ENCODE measurements at places on chromosomes 13 and 19.
A peak's percentile ranks its signal among the peaks of the same experiment; 100 is the strongest.

DNA sequence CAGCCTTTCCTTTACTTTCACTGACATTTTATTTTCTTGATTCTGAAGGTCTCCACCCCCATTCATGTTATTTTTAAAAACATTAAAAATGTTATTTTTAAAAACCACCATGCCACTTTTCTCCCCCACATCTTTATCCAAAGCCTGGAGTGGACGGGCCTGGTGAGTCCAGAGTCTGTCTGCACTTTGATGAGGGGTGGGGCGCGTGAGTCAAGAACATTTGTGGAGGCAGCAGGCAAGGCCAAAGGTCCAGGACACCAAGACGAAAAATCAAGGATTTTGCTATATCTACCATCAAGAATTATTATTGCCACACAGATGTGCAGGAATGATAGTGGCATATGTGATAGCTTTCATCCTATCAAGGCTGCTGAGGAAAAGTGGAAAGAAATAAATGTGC lies 224.9 kb downstream of the FGF9 start:
- DNase-seq, result no peak

GRCh38 chr13:44302233-44302632 lies 71.4 kb upstream of the SERP2 start:
- no peak for DNase-seq

DNA sequence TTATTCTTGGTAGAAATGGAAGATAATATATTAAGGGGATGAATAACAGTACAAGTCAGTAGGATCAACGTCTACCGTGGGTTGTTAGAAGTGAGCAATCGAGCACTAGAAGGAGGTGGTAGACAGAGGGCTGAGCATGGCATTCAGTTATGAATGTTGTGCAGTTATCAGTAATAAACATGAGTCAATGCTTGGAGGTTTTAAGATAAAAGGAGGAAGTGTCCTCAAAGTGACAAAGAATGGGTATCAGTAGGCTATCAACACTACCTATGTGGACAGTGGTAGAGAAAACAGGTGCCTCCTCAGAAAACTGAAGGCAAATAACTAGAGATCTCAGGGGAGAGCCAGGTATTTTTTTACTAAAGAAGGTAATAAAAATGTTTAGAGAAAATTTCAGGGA lies 1607.0 kb downstream of the PCDH9 start:
- no peak for DNase-seq

DNA sequence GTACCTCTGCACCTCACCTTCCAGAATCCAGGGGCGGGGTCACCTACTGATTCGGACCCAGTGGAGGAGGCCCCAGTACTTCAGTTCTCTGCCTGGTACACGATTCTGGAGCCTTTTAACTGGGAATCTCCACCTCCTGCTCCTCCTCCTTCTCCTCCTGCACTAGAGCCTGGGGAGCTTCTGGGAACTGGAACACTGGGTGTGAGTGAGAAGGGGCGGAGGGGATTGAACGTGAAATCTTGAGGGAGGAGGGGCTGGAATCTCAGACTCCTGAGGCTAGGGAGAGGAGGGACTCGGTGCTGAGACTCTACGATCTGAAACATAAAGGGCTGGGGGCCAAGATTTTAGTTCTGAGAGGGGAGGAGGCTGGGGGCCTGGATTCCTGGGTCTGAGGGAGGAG lies at the start of gene KLK8:
TSS of gene KLK8 (minus strand) at position 90 of the 400 bp plus-strand sequence. CDS start 437 bp downstream, outside the sequence.
- DNase-seq, result no peak

DNA sequence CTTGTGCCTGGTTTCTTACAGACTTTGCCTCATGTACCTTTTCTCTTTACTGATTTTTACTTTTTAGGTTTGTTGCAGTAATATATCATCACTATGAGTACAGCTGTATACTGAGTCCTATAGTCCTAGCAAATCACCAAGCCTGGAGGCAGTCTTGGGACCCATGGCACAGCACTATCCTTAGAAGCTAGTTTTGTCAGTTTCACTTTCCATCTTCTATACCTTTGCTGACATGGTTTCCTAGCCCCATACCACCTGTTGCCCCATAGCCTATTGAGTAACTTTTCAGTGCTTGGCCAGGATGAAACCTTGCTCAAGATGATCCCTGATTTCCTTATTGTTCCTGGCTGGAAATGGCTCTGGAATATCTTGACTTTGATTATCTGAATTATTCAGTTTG lies 826.4 kb downstream of the GPC5 start:
- DNase-seq, result peak; percentile 96

- no peak for DNase-seq
Observed at GRCh38 chr19:10885201-10886169, 14.1 kb downstream of the CARM1 start.

DNA sequence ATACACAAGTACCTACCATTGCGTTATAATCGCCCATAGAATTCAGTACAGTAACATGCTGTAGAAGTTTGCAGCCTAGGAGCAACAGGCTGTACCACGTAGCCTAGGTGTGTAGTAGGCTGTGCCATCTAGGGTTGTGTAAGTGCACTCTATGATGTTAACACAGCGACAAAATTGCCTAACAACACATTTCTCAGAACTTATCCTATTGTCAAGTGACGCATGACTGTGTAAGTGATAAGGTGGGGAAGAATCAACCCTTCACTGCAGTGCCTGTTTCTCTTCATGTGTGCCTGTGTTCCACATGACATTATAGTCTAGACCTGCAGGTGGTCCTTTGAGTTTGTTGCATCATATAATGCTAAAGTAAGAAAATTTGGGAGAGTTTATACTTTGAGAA lies 94.0 kb downstream of the PCDH9 start:
- DNase-seq, result no peak

DNA sequence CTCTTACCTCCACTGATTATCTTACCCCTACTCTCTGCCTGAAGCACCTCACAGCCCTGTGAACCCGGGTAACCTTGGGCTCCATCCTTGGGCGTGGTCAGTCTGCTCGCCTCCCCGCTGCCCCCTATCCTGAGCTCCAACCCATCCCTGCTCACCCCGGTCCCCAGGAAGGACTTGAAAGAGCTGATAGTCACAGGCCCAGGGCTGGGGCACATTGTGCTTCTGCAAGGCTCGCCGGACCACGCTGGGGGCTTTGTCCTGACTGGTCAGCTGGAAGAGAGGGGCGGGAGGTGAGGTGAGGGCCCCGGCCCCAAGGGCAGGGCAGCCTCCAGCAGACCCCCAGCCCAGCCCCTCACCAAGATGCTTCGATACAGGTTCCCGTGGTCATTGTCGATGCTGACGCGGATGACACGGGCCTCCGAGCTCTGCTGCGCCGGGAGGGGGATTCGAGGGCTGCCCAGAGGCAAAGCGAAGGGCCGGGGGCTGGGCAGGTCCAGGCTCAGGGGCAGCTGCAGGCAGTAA lies 13.0 kb upstream of the EPOR start:
- DNase-seq, result no peak

- no peak for DNase-seq
Observed at GRCh38 chr19:1768248-1768647, 14.9 kb downstream of the ONECUT3 start.

GRCh38 chr19:18790566-18791314 lies at the start of gene COMP:
Gene COMP (minus strand): TSS chr19:18791305. CDS start chr19:18791269, 36 bp downstream.
- no peak for DNase-seq

- no peak for DNase-seq
Observed at GRCh38 chr19:31352296-31352781, 3.1 kb upstream of the TSHZ3 start.

DNA sequence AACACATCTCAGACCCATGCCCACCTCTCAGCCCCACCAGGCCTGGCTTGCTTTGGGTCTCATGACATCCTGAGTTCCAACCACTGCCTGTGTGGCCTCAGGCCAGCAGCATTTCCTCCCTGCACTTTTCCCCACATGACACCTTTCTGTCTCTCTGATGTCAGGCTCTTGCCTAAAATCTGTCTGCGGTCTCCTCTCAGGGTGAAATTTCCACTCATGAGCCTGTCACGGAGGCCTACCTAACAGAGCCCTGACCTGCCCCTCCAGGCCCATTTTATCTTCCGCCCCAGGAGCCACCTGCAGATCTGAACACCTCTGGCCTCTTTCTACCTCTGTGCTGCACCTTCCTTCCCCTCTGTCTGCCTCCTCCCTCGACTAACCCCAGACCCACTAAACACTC lies 93.5 kb downstream of the ZDHHC20 start:
- DNase-seq, result no peak

GRCh38 chr13:52780092-52780491 lies 40.5 kb upstream of the CNMD start:
- DNase-seq, result no peak

- no peak for DNase-seq
Observed at GRCh38 chr13:24083722-24084421, 76.6 kb upstream of the SPATA13 start.

GRCh38 chr13:97246596-97247158 lies 24.5 kb downstream of the MBNL2 start:
- no peak for DNase-seq

DNA sequence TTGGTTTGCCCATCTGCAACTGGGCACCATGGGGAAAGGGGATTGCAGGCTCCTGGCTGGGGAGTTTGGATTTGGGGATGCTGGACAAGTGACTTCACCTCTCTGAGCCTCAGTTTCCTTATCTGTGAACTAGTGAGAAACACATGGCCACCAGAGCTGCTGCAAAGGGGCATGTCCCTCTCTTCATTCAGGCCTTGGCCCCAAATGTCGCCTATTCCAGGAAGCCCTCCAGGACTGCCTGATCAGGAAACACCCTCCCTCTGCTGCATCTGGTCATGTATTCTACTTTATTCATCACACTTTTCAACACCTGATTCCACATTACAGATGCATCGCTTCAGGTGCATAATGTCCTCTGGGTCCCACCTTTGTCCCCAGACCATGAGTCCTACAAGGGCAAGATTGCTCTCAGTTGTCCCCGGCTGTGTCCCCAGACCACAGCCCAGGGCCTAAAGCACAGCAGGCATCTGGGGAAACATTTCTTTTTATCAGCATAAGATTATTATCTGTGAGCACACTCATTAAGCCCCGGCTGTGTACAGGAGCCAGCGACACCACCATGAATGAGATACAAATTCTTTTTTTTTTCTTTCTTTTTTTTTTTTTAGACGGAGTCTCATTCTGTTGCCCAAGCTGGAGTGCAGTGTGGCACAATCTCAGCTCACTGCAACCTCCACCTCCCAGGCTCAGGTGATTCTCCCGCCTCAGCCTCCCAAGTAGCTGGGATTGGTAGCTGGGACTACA lies 37.5 kb downstream of the ARRDC2 start:
- DNase-seq, result no peak

DNA sequence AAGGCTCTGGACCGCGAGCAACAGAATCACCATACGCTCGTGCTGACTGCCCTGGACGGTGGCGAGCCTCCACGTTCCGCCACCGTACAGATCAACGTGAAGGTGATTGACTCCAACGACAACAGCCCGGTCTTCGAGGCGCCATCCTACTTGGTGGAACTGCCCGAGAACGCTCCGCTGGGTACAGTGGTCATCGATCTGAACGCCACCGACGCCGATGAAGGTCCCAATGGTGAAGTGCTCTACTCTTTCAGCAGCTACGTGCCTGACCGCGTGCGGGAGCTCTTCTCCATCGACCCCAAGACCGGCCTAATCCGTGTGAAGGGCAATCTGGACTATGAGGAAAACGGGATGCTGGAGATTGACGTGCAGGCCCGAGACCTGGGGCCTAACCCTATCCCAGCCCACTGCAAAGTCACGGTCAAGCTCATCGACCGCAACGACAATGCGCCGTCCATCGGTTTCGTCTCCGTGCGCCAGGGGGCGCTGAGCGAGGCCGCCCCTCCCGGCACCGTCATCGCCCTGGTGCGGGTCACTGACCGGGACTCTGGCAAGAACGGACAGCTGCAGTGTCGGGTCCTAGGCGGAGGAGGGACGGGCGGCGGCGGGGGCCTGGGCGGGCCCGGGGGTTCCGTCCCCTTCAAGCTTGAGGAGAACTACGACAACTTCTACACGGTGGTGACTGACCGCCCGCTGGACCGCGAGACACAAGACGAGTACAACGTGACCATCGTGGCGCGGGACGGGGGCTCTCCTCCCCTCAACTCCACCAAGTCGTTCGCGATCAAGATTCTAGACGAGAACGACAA lies 1.8 kb downstream of the PCDH17 start:
- no peak for DNase-seq

GRCh38 chr13:67366533-67366932 lies 136.4 kb upstream of the PCDH9 start:
- no peak for DNase-seq

DNA sequence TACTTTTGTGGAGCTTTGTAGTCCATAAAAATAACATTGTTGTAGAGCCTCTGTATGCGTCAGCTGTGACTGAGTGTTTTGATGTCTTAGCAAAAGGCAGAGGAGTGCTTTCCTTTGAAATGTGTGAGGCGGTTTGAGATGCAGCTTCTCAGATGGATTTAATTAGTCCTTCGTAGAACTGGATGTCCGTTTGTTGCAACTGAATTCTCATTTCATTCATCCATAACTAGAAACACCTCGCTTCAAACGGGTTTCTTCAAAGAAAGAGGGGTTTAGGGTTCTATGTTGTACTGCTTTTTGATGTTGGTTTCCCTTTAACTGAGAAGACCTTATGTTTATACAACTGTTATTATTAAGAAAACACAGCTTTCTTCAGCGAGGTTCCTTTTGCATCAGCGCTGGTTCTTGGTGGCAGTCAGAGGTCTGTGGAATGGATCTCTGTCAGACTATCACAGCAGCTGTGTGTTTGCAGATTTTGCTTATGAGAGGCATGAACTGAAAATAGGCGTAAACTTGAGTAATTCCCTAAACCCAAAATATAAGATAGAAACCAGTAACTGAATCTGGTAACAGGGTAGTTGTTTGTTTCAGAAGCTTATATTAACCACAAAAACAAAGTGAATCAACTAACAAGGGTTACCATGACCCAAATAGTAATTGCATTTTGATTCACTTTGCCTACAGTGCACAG lies 194.4 kb downstream of the GGACT start:
- DNase-seq, result no peak

DNA sequence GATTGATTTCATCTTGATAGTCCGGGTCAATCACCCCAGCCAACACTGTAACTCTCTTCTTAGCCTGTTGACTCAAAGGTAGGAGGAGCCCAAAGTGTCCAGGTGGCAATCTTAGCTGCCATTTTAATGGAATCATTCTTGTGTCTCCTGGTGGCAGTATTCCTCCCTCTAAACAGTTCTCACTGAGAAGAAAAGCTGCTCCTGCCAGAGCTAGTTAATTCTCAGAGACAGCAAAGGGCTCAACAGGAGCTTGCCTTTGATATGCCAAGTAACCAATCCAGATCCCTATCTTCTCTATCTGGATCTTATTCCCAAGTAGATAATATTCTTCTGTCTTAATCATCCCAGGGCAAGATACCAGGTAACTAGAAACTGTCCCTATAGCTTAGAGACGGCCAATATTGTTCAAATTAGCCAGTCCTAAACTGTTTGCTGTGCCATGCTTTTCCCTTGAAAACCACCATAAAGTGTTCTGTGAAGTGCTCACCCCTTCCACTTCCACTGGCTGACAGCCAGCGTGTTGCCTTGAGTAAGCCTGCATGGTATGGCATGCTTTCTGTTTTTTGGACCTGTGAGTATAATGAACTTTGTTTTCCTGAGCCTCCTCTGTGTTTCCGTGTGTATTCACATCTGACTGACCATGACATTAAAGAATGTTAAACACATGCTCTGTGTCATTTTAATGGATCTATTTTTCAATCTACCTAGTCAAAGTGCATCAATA lies 463.7 kb upstream of the SLITRK5 start:
- DNase-seq, result no peak
